ENCODE measurements at places on chromosomes 4 and X. TPM values are rescaled to one million over a fixed set of nuclear protein-coding genes. Genes with fewer than 3 reads are reported as not detected.
A peak's percentile ranks its signal among the peaks of the same experiment; 100 is the strongest.

- no peak for DNase-seq
These were observed 772.3 kb downstream of the FAT4 start for GRCh38 chr4:126087101-126087500.

The NAA10 gene
- total RNA-seq = 106 TPM

DNA sequence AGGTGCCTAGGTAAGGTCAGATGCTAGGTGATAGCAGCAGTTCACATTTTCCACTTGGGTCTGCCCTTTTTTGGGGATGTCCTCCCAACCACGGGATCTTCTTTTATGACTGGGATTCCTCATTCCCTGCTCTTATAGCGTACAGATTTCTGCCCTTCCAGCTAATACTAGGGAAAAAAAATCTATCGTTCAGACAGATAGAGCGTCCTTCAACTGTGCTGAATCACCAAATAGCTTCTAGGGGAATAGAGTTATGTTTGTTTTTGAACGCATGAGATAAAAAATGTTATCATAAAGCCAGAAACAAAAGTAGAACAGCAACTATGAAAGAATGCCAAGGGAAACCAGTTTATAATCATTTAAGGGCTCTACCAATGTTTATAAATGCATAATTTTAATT lies 13.0 kb downstream of the RAP2C start:
- no peak for DNase-seq

- peak; percentile 19 for DNase-seq
These were observed 87.1 kb downstream of the VCX2 start for GRCh38 chrX:8084006-8084405.

- DNase-seq = peak; percentile 77
These were observed 57.2 kb upstream of the MTMR1 start for GRCh38 chrX:150635952-150636351.

The FGB gene
- total RNA-seq = not detected

The PPP2R2C gene
- 0.18 TPM for total RNA-seq

- peak; percentile 32 for DNase-seq
These were observed 1.4 kb downstream of the FGF2 start for GRCh38 chr4:122827879-122828601.

DNA sequence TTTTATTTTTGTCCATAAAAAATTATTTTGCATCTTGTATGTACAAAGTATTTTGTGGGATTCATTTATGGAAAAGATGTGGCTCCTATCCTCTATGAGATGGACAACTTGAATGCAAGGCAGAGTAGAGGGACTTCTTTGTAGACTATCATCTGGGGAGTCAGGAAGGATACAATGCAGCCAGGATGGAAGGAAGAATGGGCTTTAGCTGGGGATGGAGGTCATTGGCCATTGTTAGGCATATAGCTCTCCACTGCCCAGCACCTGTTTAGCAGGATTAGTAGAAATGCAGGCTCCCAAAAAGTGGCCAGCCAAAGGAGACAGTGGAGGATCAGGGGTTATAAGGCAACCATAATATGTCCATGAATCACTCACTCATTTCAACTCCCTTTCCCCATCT lies 5.1 kb upstream of the TLL1 start:
- DNase-seq = no peak

- no peak for DNase-seq
These were observed 182.1 kb downstream of the TENM3 start for GRCh38 chr4:182425302-182425701.

- no peak for DNase-seq
These were observed 439.1 kb downstream of the TLL1 start for GRCh38 chr4:166312166-166312565.

DNA sequence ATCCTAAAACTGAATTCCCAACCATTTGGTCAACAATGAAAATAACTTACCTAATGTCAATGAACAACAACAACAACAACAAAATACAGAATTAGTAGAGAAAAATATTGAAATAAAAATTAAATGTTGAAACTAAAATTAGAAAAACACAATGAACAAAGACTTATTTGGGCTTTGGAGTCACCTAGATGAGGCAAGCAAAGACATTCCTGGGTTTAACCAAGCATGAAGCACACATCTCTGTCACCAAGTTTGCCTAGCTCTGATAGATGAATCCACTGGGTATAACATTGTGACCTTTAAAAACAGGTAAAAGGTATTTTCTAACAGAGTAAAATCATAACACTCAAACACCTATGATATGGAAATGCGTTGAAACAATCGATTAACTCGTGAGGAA lies 13.2 kb upstream of the SYTL5 start:
- no peak for DNase-seq

DNA sequence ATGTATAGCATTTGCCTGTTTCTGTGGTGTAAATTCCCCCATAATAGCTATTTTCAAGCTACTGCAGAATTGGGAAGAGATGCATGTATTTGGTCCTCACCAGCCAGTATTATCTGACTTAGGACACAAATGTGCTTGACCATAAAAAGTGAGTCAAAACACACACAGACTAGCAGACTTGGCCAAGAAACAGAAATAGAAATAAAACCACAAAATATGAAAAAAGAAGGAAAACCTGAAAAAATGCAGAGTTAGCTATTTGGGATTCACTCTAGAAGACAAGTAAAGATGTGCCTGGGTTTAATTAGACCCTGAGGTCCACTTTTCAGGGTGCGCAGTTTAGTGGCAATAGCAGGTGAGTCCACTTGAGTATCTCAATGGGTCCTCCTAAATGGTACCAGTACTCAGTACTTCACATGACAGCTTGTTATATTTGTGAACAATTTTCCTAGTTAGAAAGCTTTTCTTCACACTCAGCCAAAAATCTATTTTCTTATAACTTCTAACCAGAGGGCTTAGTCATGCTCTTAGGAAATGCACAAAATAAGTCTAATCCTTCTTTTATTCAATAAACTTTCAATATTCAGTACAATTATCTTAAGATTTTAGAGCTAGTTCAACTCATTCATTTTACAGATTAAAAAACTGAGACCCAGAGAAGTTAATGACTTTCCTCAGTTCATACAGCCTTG lies 108.7 kb upstream of the JADE1 start:
- DNase-seq = no peak

DNA sequence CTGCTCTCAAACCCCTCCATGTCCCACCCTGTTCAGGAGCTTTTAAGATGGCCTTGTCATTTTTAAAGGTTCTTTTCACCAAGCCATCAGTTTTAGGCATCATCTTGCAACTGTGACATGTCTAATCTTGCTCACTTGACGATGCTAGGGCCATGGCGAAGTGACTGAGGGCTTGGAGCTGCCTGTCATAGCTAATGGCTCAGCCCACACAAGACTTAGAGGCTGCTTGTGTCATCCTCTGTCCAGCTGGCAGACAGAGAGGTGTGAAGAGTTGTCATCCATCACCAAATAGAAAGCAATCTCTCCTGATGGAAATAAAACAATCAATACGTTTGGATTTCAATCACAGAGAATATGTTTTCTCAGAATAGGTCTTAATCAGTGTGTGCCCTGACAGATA lies 194.9 kb downstream of the HS6ST2 start:
- no peak for DNase-seq

- no peak for DNase-seq
These were observed 92.6 kb upstream of the MAPK10 start for GRCh38 chr4:86452422-86452891.

The PHOX2B gene
- total RNA-seq = not detected

- peak; percentile 25 for DNase-seq
These were observed 101.4 kb downstream of the ARHGAP10 start for GRCh38 chr4:147833254-147833653.

The SMIM10L2A gene
- total RNA-seq = 0.03 TPM

- DNase-seq = no peak
These were observed 561.1 kb upstream of the NDST4 start for GRCh38 chr4:115674485-115674884.

The MRFAP1L1 gene
- total RNA-seq = 48.2 TPM

Measured in foreskin keratinocyte (primary cell).